ENCODE measurements at places on chromosomes 5 and 9.

GRCh38 chr5:96079075-96079474 lies 117.4 kb upstream of the ELL2 start:
- DNase-seq: no peak

DNA sequence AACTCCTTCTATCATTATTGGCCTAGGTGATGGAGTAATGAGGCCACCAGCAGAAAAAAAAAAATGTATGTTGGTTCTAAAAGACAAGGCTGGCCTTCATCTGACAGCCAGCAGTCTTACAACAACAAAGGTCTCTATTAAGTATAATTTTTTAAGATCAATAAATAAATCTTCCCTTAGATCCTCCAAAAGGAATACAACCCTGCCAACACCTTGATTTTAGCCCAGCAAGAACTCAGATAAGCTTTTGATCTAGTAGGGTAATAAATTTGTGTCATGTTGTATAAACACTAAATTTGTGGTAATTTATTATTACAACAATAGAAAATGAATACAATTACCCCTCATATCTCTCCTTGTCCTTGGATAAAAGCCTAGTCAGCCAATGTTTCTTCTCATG lies 633.2 kb upstream of the FAM174A start:
- DNase-seq: no peak

DNA sequence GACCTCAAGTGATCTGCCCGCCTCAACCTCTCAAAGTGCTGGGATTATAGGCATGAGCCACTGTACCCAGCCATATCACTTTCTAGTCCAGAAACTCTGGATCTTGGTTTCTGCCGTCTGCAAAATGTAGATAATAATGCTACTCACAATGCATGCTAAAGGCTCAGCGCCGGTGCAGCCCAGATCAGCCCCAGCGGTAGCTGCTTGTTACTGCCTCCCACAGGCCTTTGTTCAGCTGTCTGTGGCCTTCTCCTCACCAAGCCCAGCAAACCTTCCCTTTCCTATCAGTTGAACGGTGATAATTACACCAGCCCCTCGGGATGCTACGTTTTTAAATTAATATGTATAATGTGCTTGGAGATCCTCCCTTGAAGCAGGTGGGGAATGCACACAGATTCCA lies 26.2 kb upstream of the MSX2 start:
- no peak for DNase-seq

DNA sequence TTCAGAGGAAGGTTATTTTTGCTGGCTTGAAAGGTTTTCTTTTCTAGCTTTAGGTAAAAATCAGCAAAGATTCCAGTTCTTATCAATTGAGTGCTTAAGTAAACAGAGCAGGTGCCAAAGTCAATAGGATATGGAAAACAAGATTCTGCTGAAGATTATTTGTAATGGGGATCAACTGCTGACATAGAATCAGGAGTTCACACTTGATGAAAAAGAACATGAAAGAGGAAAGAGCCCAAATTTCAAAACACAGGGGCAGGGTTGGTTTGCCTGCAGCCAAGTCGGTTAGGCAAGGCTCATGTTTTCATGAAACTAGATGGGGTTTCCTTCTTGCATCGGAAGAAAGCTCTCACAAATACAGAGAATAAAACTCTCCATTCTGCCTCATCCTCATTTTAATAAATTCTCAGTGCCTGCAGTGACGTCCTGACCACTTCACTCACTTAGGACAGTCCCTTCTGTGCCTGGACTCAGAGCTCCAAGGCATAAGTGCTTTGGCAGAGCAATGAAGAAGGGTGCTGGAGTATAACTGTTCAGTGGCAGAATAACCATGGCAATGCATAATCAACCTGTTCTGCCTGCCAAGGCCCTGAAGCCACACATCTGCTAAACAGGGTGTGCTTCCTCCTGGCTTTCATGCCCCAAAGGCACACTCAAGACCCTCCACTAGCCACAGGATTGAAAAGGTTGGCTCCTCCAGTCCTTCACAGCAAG lies 179.6 kb downstream of the GNAQ start:
- no peak for DNase-seq

DNA sequence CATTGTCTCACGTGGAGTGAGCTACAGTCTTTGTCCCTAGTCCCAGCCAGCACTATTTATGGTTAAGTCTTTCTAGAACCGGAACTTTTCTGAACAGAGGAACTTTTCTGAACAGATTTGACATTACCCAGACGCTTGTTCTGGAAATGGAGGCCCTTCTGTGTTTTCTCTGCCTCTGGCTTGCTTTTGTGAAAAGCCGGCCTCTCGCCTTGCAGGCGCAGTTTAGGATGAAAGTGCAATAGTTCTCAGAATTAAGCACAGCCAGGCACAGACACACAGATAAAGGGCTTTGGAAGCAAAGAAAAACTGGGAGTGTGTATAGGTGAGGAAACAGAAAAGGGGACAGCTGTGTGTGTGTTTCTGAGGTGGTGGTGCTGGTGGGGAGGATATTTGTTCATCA lies 5.9 kb downstream of the GDNF start:
- no peak for DNase-seq

- no peak for DNase-seq
Observed at GRCh38 chr9:120362446-120362845, 217.5 kb downstream of the CDK5RAP2 start.

DNA sequence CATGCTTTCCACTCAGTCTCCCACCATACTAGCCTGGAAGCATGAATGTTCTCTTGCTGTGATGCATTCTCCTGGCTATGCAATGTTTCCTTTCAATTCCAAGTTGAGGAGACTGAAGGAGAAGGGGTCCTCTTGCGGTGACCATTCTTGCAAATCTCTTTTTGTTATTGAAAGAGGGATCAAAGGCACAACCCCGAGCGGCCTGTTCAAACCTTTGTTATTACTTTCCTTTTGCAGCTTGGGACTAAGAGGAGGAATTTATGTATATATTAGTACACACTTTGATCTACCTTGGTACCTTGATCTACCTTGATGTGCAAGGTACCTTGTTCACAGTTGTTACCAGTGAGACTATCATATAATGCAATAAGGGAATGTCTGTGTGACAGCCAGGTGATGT lies 147.3 kb downstream of the KCTD16 start:
- DNase-seq: no peak

GRCh38 chr5:111618623-111619271 lies 106.4 kb upstream of the STARD4 start:
- no peak for DNase-seq

DNA sequence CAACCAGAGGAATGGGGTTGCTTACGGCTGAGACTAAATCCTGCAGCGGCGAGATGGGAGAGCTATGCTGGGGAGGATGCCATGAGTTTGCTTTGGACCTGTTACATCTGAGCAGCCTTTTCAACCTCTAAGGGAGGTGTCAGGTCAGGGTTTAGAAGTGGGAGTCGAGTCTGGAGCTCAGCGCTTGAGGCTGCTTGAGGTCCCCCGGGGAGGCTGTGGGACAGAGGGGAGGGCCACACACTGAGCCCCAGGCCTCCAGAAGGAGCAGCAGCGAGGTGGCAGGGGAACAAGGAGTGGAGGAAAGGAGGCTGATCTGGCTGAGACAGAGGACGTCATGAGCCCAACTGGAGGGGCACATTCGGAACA lies 1.9 kb upstream of the QSOX2 start:
- DNase-seq: no peak

GRCh38 chr9:4238522-4238921 lies 61.3 kb downstream of the GLIS3 start:
- DNase-seq: no peak

DNA sequence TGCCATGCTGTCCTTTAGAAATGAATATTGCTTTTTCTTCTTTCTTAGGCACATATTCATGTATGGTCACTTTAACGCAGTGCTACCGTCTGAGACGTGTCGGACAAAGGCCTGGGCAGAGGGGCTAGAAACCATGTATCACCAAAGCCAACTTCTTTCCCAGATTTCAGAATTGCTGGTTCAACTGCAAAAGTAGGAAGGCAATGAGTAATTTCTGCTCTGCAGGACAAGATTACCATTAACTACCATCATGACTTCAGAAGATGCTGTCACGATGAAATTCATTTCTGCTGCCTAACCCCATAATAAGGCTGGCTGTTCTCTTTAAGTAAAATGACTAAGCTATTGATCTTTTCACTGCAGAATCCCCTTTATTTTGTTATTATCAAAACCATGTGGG lies 306.7 kb downstream of the PDE4D start:
- no peak for DNase-seq

DNA sequence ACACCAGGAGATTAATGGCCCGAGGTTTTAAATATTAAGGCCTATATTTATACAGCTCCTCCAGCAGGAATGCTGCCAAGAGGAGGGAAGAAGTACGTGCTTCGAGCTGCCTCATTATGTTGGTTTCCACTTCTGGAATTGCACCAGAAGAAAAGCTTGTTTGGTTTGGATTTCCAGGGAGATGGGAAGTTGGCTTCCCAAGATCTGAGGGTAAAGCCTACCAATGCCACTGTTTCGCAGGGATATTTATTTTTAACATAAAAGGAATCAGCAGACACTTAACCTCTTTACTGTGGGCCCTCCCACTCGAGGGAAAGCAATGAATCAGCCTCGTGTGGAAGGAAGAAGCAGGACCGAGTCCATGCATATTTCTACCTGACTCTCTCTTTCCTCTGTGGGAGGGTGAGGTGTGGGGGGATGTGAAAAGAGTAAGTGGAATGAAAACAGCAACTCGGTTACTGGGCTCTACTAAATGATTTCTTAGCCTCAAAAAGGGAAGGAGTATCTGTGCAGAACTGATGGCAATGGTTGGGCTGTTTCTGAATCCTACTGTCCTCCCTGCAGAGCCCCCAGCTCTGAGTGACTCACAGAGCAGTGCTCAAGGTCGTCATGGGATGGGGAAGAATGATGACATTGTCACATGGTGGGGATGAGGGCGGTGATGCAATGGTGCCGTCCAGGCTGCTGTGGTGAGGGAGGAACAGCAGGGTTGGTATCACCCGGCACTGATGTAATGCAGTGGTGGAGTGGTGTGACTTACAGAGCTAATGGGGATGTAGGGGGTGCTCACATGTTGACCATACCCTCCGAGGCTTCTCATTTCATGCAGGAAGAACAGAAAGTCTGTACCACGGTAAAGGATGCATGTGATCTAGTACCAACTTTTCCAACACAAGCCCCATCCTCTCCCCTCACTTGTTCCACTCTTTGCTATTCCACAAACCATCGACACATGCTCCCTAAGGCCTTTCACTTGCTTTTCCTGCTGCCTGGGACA lies 215.0 kb upstream of the PANK3 start:
- no peak for DNase-seq

- DNase-seq: no peak
Observed at GRCh38 chr9:134722120-134722701, 80.6 kb downstream of the COL5A1 start.

DNA sequence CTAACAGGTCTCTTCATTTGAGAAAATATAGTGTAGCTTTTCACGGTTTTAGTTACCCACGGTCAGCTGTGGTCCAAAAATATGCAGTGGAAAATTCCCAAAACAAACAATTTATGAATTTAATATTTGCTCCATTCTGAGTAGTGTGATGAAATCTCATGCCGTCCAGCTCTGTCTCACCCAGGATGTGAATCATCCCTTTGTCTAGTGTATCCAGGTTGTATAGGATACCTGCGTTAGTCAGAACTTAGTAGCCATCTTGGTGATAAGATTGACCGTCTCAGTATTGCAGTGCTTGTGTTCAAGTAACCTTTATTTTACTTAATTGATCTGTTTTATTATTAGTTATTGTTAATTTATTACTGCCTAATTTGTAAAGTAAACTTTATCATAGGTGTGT lies 41.1 kb downstream of the NDUFS4 start:
- no peak for DNase-seq

DNA sequence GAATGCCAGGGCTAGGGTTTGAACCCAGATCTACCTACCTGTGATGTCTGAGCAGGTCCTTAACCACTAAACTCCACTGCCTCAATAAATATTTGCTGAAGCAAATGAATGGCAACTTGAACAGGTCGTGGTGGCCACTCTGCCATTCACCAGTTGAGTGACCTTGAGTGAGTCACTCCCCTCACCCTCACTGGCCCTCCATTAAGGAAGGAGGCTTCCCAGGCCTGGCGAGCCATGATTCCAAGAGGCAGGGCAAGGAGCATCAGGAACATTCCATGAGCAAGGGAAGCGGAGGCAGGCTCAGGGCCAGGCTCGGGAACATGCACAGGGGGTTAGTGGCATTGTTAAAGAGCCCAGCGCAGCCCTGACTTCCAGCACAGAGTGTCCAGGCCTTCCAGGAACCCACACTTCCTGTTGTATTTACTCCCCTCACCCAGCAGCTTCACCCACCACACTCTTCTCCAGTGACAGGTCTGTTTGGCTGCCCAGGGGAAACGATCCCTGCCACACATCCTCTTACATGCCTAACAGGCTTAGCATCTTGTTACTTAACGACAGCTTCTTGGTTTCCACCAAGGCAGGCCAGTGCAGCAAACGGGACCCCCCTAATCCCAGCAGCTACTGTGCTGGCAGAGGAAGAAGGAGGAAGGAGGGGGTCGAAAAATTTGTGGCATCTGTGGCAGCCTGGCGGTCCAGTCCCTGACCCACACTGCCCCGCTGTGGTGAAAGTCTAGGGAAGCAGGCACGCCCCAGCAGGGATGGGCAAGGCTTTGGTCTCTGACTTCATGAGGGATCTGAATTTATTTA lies 43.7 kb upstream of the TTC1 start:
- DNase-seq: no peak

DNA sequence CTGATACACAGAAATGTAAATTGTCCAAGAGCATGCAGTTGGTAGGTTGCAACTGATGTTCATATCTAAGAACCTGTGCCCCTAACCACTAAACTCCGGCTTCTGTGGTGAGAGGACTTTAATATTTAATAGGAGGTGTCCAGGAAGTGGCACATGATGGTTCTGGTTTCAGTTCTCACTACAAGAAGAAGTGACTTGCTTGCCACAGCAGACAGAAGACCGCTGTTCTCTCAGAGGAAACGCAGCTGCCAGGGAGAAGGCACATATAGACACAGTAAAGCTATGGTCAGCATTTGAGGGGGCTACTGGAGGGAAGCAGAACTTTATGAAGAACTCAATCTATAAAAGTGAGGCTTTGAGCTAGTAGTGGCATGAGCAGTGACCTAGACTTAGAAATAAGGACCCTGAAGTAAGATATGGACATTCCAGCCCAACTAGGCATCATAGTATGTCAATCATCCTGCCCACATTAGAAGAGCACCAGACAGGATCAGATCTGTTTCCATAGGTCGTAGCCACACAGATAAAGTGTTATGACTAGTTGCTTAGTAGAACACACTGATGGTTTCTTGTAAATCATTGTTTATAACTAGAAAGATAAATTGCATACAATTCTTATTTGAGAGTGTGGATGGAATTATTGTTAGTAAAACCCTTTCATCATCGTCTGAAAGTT lies 36.4 kb upstream of the DAB2 start:
- DNase-seq: no peak
